ENCODE measurements at places on chromosomes 7 and 10. TPM values are rescaled to one million over a fixed set of nuclear protein-coding genes. Genes with fewer than 3 reads are reported as not detected.

DNA sequence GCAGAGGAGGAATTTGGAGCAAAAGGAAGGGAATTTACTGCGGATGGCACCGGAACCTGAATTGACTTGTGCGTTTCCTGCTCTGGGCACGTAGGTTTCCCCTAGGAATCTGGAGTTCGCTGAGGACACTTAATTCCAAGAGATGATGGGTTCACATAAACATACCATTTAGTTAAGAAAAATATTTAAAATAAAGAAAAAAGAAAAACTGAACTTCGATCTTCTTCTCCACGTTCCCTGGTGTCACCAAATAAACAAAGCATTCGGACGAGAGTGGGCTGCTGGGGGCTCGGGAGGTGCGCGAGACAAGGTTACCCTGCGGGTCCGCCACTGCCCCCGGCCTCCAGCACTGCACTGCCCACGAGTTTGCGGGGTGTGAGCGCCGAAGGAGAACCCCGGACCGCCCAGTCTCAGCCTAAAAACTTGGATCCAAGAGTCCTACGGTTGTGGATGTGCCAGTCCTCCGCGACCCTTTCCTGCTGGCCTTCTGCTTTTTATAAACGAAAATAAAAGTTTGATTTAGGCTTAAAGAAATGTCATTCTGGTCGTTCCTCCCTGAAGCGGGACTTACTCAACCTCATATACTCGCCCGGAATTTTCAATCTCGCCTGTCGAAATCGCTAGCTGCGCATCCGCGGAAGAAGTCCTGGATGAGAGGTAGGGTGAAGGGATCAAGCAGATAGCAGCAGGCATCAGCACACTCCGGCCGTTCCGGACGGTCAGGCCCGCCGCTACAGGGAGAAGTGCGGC is 30.3 kb downstream of the SKIDA1 start:
- DNase-seq = peak; percentile 18

DNA sequence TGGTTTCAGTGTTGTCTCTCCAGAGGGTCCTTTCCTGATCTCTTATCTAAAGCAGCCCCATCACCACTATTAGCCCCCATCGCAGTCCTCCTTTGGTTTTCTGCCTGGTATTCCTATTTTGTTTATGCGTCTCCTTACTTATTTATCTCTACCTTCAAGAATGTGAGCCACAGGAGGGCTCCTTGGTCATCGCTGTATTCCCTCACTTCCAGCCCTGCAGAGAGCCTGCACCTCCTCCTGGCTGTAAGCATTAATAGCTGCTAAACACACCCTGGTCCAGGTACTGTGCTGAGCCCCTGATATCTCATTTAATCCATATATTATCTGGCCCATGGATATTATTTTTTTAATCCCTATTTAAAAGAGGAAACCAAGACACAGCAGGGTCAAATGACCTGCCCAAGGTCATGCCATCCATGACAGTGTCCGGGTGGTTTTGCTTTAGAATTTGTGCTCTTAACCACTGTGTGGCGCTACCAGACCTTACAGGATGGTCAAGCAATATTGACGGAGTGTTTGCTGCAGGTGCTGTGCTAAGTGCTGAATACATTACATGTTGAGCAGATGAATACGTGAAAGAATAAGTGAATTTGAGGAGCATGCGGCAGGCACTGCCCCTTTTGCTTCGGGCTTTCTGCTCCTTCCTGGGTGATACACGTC is 227.2 kb downstream of the ADAM12 start:
- no peak for DNase-seq

DNA sequence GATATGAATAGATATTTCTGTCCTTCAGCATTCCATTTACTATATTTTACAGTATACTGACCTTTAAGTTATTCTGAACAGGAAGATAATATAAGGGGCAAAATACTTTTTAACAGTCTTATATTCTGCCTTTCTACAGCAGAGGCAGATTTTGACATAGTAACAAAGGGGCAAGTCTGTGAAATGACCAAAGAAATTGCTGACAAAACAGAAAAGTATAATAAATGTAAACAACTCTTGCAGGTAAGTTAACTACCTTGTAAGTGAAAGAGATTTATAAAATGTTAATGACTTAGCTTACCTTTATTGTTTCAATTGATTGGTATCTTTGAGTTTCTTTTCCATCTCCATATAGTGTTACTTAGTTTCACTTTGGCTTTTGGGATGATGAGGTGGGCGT is 56.0 kb downstream of the TAX1BP1 start:
- no peak for DNase-seq

DNA sequence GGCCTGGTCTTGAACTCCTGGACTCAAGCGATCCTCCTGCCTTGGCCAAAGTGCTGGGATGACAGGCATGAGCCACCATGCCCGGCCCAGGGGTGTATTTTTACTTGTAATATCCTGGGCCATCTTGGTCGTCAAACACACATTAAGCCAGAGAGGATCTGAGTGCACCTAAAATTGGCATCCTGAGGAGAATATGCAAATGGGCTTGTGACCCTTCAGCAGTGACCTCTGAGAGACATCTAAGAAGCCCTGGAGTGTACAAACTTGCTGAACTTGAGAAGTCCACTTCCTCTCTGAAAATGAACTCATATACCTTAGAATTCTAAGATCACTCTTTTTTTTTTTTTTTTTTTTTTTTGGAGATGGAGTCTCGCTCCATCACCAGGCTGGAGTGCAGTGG is 372.0 kb upstream of the C7orf33 start:
- no peak for DNase-seq

DNA sequence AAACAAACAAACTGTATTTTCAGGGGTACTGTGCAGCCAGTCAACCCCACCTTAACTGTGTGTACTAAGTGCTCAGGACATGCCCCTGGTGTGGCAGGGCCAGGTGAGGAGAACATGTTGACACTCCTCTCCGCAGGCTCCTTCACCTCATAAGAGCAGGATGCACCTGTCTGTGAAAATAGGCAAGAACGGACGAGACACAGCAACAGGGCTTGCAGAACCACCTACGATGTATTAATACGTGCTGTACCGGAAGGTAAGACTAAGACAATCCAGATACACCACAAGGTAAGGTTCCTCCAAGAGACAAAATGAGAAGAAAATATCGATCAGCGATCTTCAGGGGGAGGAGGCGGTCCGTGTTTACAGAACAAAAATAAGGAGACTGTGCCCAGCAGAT is 65.8 kb upstream of the CAMK2B start:
- no peak for DNase-seq

GRCh38 chr10:70651661-70652060 is 20.6 kb upstream of the ADAMTS14 start:
- peak; percentile 46 for DNase-seq

Gene KLF14
- not detected for total RNA-seq
